Ovary (tissue), 10 donors: ENCODE measurements at places on chromosomes 1 and 21. TPM values are rescaled to one million over a fixed set of nuclear protein-coding genes. Genes with fewer than 3 reads are reported as not detected.
A peak's percentile ranks its signal among the peaks of the same experiment; 100 is the strongest.

The ADCY10 gene
- not detected for total RNA-seq

The PIK3R3 gene
- total RNA-seq: 13.6 TPM

The CALML6 gene
- 0.13 TPM for total RNA-seq

GRCh38 chr1:10824821-10825540, 28.5 kb upstream of the CASZ1 start:
- no peaks in the 10 kb centered on the region for H3K36me3 ChIP-seq
- H3K27me3 ChIP-seq: no peaks in the 10 kb centered on the region
- no peak overlapping the region for H3K4me3 ChIP-seq
- no peaks in the 10 kb centered on the region for H3K4me1 ChIP-seq
- no peak for DNase-seq
- H3K27ac ChIP-seq: no peak overlapping the region

DNA sequence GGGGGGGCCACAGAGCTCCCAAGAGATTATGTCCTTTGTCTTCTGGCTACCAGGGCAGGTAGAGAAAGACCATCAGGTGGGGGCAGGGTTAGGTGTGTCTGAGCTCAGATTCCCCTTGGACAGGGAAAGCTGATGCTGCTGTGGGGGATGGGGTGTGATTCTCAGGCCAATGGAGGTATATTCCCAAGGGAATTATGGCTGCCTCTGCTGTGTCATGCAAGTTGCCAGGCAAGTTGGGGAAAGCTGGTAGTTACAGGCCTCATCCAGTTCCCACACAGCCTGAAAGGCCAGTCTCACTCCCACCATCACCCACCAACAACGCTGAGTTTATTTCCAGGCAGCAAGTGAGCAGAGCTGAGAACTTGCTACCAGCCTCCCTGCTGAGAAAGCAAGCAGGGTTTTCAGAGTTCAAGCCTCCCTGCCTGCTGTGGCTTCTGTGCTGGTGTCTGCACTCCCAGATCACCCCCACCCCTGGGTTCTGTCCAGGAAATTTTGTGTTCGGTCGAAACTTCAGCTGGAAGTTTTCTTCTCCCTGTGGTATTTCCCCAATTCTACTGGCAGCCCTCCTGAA, 21.3 kb downstream of the IFI16 start:
- no peak overlapping the region for H3K27ac ChIP-seq
- no peaks in the 10 kb centered on the region for H3K27me3 ChIP-seq
- H3K4me1 ChIP-seq: no peaks in the 10 kb centered on the region
- no peaks in the 10 kb centered on the region for H3K36me3 ChIP-seq

DNA sequence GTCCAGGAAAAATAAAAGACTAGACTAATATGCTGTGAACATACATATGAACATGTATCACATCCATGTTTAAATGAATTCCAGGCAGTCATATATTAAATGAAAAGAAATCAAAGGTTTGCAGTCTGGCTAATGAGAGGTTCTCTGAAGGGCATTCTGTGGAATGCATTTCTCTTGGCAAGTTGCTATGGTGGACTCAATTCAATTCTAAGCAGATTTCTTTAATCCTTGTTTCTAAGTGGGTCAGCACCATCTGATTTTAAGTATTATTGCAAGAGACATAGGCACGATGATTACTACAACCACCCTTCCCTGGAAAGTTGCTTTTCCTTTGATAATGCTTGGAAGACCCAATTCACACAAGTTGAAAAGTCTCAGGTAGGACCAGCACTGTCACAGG, 23.9 kb upstream of the ABCA4 start:
- no peak overlapping the region for H3K4me3 ChIP-seq
- no peak for DNase-seq
- H3K27me3 ChIP-seq: no peaks in the 10 kb centered on the region
- H3K4me1 ChIP-seq: no peaks in the 10 kb centered on the region
- no peak overlapping the region for H3K27ac ChIP-seq

- peak overlapping the region; percentile 8 for H3K27ac ChIP-seq
- peaks cover 18% of the 10 kb centered on the region for H3K4me1 ChIP-seq
- H3K4me3 ChIP-seq: no peak overlapping the region
- H3K36me3 ChIP-seq: no peaks in the 10 kb centered on the region
- H3K27me3 ChIP-seq: no peaks in the 10 kb centered on the region
These were observed 96.6 kb upstream of the ERRFI1 start for GRCh38 chr1:8122477-8123407.

- no peak for DNase-seq
- H3K4me1 ChIP-seq: no peaks in the 10 kb centered on the region
- H3K27ac ChIP-seq: no peak overlapping the region
- no peaks in the 10 kb centered on the region for H3K36me3 ChIP-seq
- no peak overlapping the region for H3K4me3 ChIP-seq
These were observed 31.3 kb downstream of the SMAP2 start for GRCh38 chr1:40404670-40405462.

DNA sequence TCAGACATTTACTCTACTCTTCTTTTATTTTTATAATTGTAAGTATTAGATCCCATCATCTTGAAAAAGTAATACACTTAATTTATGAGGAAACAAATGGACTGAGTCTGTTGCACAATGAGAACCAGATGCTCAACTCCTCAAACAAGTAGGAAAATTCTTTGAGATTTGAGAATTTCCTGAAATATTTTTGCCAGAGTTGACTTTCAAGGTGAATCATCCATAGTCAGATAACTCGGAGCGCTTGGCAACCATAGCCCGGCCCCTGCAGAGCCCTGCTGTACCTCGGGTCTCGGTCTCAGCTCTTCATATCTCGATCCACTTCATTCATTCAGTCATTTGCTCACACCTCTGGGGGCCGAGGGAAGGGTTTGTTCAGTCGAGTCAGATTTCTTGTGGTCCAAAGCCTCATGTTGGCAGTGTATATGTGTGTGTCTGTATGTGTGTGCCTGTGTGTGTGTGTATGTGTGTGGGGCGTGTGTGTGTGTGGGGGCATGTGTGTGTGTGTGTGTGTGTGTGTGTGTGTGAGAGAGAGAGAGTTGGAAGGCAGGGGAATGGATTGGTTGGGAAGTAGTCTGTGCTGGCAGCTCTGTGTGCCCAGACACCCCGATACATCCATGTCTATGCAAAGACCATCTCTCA, 18.1 kb upstream of the PCP4 start:
- no peak for DNase-seq
- H3K4me3 ChIP-seq: no peak overlapping the region
- no peaks in the 10 kb centered on the region for H3K4me1 ChIP-seq
- H3K36me3 ChIP-seq: no peaks in the 10 kb centered on the region
- no peaks in the 10 kb centered on the region for H3K27me3 ChIP-seq
- no peak overlapping the region for H3K27ac ChIP-seq

DNA sequence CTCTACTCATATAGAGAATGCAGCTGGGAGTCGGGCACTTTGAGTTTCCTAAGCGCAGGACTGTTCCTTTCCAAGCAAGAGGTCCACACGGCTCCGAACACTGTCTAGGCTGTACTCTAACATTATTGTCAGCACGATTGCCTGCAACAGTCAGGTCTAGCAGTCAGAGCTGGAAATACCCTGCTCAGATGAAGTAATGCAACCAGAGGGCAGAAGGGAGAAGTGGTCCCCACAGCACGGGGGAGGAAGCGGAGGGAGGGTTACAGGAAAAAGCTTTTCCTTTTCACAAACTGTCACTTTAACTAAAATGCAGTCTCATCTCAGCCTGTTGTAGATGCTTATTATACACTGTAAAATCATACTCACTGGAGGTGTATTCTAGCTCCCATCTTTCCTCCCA, 98.9 kb upstream of the SLC44A3 start:
- no peaks in the 10 kb centered on the region for H3K36me3 ChIP-seq
- H3K27me3 ChIP-seq: no peaks in the 10 kb centered on the region
- H3K4me1 ChIP-seq: no peaks in the 10 kb centered on the region
- no peak overlapping the region for H3K27ac ChIP-seq

DNA sequence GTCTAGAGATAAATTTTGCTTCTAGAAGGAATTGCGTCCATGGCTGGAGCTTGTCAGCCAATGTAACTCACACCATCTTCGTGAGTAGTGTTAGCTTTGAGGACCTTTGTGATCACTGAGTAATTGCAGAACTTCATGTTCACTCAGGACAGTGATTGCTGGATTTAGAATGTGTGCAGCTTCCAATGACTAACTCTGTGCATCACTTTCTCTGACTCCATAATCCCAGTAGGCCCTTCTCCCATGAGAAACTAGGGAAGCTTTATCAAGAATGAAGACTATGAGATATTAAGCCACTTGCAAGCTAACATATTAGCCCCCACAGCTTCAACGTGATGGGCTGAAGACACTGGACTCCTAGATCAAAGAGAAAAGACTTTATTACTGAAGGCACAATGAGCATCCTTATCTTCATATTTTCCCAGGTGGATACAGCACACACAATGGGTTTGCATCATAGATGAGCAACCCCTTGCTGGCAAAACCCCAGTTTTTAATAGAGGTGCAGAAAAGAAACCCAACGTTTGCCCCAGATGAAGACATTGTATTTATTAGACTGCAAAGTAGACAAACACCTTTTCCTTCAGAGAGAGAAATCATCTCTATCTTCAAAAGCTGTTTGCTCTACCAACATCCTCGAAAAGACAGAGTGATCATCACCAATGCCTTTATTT, 561.0 kb downstream of the LTN1 start:
- H3K27ac ChIP-seq: no peak overlapping the region
- H3K4me3 ChIP-seq: no peak overlapping the region
- H3K27me3 ChIP-seq: no peaks in the 10 kb centered on the region

- no peaks in the 10 kb centered on the region for H3K4me1 ChIP-seq
- H3K36me3 ChIP-seq: no peaks in the 10 kb centered on the region
- no peak overlapping the region for H3K27ac ChIP-seq
- H3K27me3 ChIP-seq: no peaks in the 10 kb centered on the region
- H3K4me3 ChIP-seq: no peak overlapping the region
These were observed 2.5 kb upstream of the ZNF683 start for GRCh38 chr1:26375081-26375480.
